Thoracic aorta (tissue), 2 donors: ENCODE measurements at places on chromosomes 7 and 10.

DNA sequence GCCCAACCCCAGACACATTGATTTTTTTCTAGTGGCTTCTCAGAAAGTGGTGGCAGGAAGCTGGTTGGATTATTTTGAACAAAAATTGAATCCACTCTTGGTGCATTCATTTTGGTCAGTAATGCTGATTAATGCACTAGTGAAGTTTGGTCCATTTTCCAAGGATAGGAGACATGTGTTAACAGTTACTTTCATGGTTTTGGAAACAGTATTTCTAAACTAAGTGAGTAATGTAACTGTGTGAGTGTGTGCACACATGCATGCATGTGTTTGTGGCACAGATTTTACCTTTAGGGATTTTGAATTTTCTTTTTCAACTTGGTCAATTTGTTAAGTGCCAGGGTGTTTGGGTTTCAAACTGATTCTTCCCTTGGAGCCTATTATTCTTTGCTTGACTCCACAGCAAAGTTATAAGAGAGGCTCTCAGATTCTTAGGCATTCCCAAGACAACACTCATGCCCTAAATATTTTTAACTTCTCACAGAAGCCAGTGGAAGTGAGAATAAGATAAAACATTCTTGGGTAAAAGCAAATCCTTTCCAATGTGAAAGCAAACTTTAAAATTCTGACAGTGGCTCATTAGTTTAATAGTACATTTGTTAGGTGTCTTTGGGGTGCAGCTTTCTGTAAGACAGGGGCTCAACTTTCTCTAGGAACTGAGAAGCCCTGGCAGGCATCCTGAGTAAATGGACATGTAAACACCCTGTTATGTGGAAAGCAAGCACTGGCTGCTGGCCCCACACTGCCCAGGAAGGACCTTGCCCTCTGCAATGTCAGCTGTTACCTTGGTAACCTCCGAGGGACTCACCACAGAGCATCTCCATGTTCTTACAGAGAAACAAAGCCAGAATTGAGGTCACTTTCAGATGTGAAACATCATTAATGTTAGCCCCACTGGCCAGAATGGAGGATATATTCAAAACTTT is 68.4 kb downstream of the ASAH2B start:
- DNase-seq, result no peak

GRCh38 chr10:34988397-34989067 is 101.6 kb downstream of the CUL2 start:
- DNase-seq, result no peak

GRCh38 chr10:8193546-8193945 is 139.1 kb downstream of the GATA3 start:
- no peak for DNase-seq

DNA sequence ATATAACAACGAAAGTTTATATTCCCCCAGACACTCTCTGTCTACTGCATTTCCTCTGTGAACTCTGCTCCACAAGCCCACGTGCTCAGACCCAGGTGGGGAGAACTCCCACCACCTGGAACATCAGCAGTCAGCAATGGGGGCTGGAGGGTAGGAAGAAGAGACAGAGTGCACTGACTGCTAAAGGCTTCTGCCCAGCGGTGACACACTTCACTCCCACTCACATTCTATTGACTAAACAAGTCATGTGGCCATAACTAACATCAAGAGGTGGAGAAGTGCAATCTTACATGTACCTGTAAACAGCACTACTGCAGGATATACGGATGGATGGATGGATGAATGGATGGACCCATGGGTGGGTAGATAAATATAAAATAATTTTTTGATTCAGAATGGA is 122.2 kb downstream of the MPP7 start:
- no peak for DNase-seq

- DNase-seq, result no peak
Observed at GRCh38 chr10:70457759-70458305, 16.4 kb upstream of the NODAL start.

- no peak for DNase-seq
Observed at GRCh38 chr7:30074422-30075030, 46.3 kb downstream of the PLEKHA8 start.

DNA sequence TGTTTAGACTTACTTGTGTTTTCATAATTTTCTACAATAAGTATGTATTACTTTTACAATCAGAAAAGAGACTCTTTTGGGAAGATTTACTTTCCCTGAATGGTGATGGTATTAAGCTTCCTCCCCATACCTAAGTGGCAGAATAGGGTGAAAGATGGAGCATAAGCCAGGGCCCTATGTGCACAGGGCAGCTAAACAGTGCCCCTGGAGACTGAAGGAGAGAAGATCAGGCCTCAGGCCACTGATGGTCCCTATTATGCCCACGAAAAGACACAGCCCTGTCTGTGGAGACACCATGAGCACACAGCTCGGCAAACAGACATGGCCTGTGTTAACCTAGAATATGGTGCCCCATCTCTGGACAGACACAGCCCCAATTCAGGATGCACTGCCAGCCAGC is 139.4 kb downstream of the OAT start:
- DNase-seq, result no peak

GRCh38 chr7:106626376-106627164 is 34.4 kb downstream of the CCDC71L start:
- DNase-seq, result no peak

DNA sequence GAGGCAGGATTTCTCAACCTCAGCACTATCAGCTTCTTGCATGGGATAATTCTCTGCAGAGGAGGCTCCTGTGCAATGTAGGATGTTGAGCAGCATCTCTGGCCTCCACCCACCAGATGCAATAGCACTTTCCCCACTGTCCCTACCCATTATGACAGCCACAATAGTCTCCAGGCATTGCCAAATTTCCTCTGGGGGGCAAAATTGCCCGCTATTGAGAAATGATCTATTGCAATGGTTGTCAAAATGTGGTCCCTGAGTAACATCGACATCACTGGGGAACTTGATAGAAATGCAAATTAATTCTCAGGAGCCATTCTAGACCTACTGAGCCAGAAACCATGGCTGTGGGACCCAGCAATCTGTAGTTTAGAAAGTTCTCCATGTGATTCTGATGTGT is 7.0 kb downstream of the KCNK18 start:
- DNase-seq, result no peak

GRCh38 chr7:30555525-30555924 is 39.2 kb upstream of the GARS1 start:
- no peak for DNase-seq

GRCh38 chr10:51528527-51528926 is 170.9 kb downstream of the CSTF2T start:
- no peak for DNase-seq

GRCh38 chr10:73889014-73889413 is 14.7 kb upstream of the CAMK2G start:
- DNase-seq, result no peak

DNA sequence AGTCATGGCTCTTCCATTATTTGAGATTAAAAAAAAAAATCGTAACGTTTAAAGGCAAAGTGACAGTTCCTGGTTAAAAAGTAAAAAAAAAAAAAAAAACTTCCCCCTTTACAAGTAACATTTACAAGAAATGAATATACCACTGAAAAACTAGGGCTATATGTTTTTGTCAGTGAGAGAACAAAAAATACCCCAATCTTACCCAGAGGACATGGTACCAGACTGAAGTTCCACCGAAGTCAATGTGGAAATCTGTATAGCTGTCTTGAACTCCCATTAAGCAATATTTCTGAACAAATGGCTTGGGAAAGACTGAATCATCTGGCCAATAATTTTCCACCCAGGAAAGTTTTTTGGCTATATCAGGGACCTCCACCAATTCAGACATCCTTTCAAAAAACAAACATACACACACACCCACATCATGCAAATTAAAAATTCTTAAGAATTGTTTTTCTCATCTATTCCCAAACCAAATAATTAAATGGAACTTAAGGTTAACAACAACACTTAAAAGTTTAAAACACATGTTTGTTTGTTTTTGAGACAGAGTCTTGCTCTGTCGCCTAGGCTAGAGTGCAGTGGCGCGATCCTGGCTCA is 50.2 kb downstream of the KDM7A start:
- DNase-seq, result no peak
